ENCODE measurements at places on chromosomes 7 and 10. TPM values are rescaled to one million over a fixed set of nuclear protein-coding genes. Genes with fewer than 3 reads are reported as not detected.

- DNase-seq, result no peak
These were observed 195.7 kb downstream of the HERPUD2 start for GRCh38 chr7:35499226-35499625.

DNA sequence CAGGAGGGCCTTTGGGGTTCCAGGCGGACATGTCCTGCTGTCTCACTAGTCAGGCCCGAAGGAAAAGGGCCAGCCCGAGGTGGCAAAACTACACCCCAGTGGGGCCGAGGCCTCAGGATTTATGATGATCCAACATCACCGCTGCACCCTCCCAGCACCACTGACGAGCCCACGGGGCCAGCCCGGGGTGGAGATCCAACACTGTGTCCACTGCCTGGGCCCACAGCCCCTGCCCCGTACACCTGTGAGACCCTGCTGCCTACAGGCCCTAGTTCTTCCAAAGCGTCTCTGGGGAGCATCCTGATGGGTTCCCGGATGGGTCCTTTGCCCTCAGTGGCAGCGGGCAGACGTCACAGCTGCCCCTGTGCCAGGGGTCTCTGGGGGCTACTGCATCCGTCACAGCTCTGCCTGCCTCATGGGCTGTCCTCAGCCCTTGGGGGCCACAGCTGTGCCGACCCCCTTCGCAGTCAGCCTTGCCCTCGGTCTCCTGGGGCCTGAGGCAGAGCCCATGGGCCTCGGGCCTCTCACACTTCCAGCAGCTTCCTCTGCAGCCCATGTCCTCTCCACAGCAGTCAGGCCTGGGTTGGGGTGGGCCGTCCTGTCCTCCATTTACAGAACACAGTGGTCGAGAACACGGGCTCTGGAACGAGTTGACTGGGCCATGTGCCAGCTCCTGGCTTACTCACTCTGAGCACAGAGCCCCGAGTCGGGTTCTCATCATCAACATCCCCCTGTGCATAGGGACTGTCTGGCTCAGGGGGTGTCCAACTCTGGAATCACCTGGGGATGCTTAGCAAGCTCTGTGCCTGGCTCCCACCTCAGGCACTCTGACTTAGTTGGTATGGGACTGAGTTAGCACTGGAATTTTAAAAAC, 64.9 kb downstream of the FOXL3 start:
- DNase-seq, result no peak

The HIBADH gene
- 36.4 TPM for total RNA-seq

GRCh38 chr7:98105942-98106544, 619 bp upstream of the LMTK2 start:
- DNase-seq, result no peak

- DNase-seq, result no peak
These were observed 66.5 kb downstream of the ANK3 start for GRCh38 chr10:60323162-60323561.

DNA sequence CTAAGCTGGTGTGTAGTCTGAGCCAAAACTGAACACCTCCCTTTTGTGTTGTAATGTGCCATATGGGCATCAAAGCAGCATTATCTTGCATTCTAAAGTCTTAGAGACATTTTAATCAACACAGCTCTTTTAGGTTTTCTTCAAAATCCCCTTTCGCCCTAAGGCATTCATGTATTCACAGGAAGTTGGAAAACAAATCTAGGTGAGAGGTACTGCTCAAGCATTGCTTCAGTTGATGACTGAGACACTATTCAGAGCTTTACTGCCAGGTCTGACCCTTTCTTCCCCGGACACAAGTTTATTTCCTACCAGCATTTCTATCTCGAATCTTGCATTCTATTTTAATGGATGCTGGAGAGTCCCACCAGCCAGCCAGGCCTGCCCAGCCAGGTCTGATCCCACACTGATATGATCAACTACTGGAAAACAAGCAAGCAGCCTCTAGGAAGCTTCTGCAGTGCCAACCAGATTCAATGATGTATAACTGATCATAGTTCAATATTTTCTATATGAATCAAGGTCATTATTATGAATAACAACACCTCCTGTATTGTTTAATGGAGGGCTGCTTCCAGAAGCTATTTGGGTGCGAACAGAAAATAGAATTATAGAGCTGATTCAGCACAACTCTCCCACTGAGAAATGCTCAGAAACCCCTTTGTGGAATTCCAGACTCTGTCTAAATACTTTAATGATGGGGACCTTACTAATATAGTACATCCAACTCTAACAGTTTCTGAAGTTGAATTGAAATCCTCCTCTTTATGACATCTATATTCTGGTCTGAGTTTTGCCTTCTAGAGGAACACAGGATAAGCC, 4.0 kb upstream of the BRAF start:
- no peak for DNase-seq

GRCh38 chr7:82629583-82629982, 186.0 kb upstream of the CACNA2D1 start:
- no peak for DNase-seq

GRCh38 chr10:120656107-120656506, 195.1 kb upstream of the WDR11 start:
- no peak for DNase-seq

DNA sequence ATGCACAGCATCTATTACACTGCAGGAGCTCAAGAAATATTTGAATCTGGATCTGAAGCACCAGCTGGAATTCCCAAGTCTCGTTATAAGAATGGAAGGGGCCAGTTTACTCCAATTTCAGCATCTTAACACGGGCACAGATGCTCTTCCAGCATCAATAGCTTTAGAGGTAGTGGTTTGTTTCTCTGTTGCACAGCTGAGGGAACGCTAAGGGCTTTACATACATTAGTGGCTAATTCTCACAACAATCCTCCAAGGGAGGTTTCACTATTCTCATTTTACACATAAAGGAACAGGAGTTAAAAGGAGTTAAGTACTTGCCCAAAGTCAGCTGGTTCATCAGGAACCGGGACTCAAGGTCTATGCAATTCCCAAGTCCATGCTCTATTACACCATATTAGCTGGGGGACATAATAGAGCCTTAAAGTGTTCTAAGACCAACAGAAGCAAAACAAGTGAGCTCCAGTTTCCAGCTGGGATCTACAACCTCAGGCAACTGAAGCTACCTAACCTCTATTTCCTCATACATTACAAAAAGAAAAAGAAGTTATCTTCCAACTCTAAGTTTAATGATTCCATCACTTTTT, 9.9 kb downstream of the XPNPEP1 start:
- DNase-seq, result peak; percentile 58

- no peak for DNase-seq
These were observed 1.7 kb downstream of the ADAMTS14 start for GRCh38 chr10:70673929-70674559.

The PRSS37 gene
- not detected for total RNA-seq

DNA sequence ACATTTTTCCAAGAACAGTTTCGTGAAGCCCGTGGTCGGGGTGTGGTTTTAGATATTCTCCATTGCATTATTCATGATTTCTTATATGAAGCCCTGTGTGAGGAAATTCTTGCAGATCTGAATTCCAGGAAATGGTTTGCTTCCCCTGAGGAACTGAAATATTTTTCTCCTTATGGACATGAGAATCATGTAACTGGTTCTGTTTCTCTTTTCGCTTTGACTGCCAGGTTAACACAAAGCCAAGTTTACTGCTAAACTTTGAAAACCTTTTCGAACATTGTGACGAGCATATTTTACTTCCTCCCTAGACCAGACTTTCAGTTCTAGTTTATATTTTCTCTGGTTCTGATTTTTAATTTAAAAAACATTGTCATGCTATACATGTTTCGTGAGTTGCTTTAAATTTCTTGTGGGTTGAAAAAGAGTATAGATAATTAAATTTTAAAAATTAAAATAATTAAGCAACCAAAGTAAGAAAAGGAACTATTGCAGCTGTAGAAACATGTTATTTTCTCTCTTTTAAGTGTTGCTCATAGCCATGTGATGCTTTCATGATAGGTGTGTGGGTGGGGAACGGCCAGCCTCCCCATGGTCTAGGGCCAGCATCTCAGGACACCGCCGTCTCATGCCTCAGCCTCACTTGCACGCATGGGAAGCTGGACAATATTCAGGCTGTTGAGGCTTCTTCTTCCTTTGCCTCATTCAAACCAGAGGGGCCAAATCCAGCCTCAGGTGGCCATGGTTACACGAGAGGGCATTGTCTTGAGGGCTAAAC, 97.1 kb downstream of the CREB5 start:
- no peak for DNase-seq

DNA sequence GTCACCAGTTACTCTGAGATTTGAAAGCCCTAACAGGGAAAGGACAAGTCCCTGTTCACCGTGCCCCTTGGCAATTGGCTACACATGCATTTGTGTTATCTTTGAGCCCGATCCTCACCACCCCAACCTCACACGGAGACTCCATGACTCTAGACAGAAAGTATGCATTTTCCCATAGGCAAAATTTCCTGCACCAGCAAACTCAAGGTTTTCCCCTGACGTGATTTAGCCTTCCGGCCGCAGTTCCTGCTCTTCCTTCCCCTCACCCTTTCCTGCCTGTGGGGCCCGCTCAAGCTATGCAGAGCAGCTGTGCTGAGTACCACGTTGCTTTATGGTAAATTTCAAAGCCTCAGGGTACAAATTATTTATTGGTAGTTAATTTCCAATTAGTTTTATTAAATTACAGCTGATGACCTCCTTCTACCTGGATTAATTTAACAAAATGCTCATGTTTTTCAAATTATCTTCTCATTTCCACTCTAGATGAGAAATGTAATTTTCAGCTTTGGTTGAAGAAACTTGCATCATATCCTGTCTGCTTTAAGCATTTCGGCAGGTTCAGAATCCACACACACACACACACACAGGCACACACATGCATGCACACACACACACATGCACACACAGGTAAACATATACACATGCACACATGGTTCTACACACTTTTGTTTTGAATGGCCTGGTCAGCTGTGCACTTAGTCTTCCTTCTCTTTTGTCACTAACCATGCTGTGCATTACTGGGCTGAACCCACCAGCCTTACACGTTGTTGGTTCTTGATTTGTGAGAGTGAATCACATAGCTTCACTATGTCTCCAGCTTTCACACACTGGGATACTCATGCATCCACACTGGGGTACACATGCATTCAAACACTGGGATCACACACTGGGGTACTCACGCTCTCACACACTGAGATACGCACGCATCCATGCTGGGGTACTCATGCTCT, 283.1 kb upstream of the PITRM1 start:
- no peak for DNase-seq

- DNase-seq, result no peak
These were observed 7.5 kb downstream of the KCP start for GRCh38 chr7:128902761-128903585.

GRCh38 chr7:139189357-139189756, 41.7 kb upstream of the UBN2 start:
- no peak for DNase-seq

DNA sequence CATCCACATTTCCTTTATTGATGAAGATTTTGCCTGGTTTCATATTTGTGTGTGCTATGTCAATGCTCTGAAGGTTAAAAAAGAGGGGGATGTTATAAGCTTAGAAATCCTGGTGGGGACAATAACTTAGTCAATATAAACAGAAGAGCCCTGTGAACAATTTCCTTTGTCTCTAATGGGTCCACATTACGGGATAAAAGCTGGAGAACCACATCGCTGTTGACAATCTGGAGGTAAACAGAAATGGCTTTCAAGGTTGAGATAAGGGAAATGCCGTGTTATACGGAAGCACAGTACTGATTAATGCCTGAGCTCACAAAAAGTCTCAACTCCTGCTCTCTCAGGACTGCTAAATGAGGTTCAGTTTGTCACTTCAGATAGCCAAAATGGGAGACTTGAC, 16.8 kb downstream of the ASAH2 start:
- DNase-seq, result no peak

- DNase-seq, result no peak
These were observed 137.5 kb downstream of the DLG5 start for GRCh38 chr10:77789016-77789415.

DNA sequence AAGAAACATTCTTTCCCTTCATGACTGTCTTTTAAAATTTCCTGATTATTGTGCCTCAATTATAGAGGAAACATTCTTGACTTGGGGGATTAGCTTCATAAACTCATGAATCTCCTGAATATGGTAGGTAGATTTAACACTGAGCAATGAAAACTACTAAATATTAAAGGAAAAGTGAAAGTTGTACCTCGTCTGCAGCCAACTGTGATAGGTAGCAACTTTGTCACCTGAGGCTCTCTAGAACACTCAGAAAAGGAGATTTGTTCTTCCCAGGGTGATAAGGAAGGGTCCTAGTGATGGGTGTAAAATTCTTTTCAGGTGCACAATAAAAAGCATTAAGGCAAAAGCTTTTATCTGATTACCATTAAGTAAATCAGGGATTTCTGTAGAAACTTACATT, 78.1 kb downstream of the AHR start:
- no peak for DNase-seq

GRCh38 chr7:121513105-121513504, 117.0 kb upstream of the FAM3C start:
- DNase-seq, result no peak

The OR2A42 gene
- not detected for total RNA-seq

- DNase-seq, result peak; percentile 82
These were observed 11.8 kb upstream of the ACBD5 start for GRCh38 chr10:27252267-27253000.

The NAT16 gene
- total RNA-seq, result not detected

- DNase-seq, result no peak
These were observed 124.4 kb upstream of the STK17A start for GRCh38 chr7:43458330-43459018.

DNA sequence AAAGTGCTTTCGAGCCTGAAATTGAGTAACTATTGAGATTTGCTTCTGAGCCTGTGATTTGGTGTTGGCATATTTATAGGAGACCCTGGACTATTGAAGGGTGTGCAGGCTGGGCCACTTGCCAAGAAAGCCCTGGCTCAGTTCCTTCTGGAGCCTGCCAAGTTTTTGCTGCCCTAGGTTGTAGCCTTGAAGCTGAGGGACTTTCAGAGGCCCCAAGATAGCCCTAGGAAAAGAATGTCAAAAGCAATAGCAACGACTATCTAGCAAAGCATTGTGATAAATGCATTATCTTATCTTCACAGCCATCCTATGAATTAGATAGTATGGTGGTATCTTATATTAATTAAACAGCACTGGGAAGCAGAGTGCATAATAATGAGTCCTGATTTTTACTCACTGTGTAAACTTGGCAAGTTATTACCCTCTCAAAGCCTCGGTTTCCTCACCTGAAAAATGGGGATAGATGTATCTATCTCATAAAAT, 473.7 kb upstream of the PODXL start:
- DNase-seq, result no peak

- no peak for DNase-seq
These were observed 224.3 kb downstream of the TWIST1 start for GRCh38 chr7:18893156-18893555.

The PTPRE gene
- 20.4 TPM for total RNA-seq

DNA sequence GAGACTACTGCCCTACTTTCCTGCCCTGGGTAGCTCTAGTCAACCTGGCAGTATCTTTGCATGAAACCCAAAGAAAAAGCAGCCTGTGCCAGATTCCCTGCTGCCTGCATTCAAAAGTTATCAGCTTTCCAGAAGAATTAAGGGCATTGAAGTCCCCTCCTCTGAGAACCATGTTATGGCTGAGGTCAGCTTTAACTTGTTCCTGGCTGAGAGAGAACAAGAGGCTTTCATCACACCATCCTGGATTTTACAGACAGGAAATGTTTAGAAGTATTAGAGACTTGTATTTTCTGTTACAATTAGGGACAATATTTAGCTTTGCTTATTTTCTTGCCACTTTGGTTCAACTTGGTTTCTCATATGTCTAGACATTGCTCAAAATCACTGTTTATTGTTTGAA, 238.8 kb downstream of the ARL4A start:
- no peak for DNase-seq

Measured in Karpas-422 (cell line).